NCI-H526 treated with DMSO at 0.1 percent for 48 hours (cell line): ENCODE measurements at places on chromosomes 16 and 17.

GRCh38 chr17:4808378-4808767 lies 1.4 kb downstream of the PLD2 start:
- DNase-seq: no peak

DNA sequence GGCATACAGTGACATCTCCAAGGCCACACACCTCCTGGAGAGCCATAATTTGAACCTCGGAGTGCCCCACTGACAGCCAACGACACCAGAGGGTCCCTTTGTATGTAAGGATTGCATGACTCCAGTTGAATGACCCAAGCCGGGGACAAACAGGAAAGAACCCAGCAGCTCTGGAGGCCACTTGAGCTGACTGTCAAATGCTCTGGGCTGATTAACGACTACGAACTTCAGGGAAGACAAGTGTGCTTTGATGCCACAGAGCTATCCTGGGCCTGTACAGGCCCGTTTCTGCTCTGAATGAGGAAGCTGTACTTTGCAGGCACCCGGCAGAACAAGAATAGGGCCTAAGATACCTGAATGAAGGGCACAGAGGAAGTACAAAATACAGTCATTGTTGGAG lies 404.6 kb downstream of the SLC39A11 start:
- DNase-seq: no peak

DNA sequence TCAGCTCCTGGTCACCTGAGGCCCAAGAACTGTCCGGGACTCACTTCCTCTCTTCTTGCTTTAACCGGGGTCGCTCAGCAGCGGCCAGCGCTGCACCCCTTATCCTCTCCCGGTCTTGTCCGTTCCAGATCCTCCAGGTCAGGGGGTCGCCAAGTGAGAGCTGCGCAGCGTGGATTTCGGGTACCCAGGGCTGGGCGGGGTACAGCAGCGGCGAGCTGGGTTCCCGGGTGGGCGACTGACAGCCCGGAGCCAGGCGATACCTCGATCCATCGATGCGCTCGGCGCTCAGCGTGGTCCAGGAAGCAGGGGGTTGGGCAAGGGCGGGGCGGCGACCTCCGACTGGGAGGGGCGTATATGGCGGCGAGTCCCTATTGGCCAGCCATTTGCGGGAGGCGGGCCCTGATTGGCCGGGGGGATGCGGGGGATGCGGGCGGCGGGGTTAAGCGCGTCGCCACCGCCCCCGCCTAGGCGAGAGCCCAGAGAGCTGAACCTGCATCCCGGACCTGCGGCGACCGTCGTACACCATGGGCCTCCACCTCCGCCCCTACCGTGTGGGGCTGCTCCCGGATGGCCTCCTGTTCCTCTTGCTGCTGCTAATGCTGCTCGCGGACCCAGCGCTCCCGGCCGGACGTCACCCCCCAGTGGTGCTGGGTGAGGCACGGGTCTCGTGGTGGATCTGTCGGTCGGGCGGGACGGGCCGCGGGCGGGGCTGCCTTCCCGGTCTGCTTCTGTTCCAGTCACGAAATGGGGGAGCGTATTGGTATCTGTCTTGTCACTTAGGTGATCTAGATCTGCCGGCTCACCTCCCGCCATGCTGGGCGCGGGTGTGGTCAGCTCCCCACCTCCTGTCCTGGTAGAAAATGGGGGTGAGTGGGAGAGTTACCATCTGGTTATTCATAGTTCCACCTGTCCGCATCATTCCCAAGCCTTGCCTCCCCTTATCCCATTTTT lies at the start of gene PLA2G15:
Gene PLA2G15 (plus strand): TSS at position 471 of the 951 bp plus-strand sequence. CDS start 54 bp downstream, at position 525.
- peak; percentile 66 for DNase-seq

GRCh38 chr17:76575570-76575969 lies 10.1 kb downstream of the ST6GALNAC2 start:
- DNase-seq: no peak

DNA sequence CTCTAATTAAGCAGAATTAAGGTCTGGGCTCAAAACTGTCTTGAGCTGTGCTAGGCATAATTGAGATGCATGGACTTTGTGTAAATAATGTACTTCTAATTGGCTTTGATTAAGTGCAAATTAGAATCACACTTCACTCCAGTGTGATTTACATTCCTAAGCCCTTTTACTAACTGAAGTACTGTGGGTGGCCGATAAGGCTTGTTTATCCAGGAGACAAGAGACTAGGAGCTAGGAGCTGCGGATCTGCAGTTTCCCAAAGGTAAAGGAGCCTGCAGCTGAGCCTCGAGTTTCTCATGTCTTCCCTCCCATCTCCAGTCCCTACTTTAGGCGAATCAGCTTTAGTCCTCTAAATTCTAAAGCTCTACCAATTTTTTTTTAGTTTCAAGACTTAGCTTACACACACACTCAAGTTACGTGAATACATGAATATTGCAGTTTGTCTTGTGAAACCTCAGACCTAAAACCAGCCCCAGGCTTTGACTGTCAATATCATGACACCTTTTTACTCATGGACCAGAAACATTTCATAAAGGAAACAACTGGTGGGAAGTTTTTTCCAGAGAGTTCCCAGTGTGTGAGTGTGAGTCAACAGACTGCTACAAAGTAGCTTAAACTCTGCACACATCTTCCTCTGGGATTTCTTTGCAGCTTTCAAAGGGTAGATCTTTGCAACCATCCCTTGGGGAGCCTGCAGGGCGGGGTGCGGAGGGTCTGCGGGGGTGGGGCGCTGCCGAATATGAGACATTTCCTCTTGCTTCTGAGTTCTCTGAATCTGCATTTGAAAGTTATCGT lies 113.9 kb upstream of the TBX2 start:
- no peak for DNase-seq

GRCh38 chr17:80198144-80198661 lies 21.9 kb downstream of the SGSH start:
- no peak for DNase-seq

GRCh38 chr16:88532434-88533241 lies 37.6 kb upstream of the ZC3H18 start:
- no peak for DNase-seq

GRCh38 chr17:77675816-77676215 lies 282.7 kb upstream of the TNRC6C start:
- no peak for DNase-seq

DNA sequence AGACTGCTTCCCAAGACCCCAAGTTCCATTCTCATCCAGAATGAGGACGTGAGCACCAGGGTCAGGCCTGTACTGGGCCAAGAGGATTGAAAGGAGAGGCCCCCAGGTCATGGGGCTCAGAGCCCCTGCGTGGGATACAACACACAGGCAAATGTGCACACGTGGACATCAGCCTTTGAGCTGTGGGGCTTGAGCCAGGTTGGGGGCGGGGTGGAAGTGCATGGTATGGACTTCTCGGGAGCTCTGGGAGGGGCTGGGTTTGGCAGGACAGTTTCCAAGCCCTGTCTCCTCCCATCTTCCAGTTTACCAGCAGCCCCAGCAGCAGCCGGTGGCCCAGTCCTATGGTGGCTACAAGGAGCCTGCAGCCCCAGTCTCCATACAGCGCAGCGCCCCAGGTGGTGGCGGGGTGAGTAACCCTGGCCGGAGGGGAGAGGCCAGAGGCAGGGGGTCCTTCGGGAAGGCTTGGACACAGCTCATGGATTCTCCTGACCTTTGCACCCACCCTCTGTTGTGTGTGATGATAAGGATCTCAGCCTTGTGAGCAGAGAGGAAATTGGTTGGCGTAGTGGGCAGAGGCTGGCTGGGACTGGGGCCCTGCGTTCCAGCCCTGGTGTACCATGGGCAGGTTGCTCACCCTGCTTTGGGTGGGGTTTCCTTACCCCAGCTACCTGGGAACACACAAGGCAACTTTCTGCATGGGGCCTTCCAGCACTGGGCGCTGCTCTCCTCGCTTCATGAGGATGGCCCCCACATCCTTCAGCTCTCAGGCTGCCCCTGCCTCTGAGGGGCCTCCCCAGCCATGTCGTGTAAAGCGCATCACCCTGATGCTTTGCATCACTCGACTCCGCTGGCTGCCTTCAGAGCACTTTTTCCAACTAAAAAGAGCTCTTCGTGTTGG lies 10.4 kb upstream of the LASP1NB start:
- DNase-seq: no peak

DNA sequence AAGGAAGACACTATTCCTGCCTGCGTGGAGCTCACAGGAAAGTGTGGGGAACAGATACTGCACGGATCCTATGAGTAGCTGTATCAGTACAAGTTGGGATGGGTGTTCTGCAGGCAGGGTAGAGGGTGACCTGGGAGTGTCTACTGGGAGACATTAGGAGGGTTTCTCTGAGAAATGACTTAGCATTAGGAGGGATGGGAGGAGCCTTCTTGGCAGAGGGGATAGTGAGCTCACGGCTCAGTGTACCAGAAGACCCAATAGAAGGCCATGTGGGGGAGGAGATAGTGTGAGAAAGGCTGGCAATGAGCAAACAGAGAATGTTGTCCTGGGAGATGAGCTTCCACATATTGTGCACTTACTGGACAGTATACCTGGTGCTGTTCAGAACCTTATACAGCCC lies 109.1 kb downstream of the MSI2 start:
- no peak for DNase-seq

DNA sequence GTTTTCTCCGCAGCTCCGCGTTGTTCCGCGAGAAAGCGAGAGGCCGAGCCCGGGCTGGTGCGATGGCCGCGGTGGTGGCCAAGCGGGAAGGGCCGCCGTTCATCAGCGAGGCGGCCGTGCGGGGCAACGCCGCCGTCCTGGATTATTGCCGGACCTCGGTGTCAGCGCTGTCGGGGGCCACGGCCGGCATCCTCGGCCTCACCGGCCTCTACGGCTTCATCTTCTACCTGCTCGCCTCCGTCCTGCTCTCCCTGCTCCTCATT lies 404 bp downstream of the EMC6 start:
- no peak for DNase-seq

GRCh38 chr16:3096362-3096761 lies 2.7 kb downstream of the ZSCAN10 start:
- DNase-seq: no peak

- no peak for DNase-seq
These were observed 1.2 kb upstream of the LAT start for GRCh38 chr16:28983644-28984043.

- no peak for DNase-seq
These were observed 188.1 kb downstream of the CCDC182 start for GRCh38 chr17:57556977-57557376.

DNA sequence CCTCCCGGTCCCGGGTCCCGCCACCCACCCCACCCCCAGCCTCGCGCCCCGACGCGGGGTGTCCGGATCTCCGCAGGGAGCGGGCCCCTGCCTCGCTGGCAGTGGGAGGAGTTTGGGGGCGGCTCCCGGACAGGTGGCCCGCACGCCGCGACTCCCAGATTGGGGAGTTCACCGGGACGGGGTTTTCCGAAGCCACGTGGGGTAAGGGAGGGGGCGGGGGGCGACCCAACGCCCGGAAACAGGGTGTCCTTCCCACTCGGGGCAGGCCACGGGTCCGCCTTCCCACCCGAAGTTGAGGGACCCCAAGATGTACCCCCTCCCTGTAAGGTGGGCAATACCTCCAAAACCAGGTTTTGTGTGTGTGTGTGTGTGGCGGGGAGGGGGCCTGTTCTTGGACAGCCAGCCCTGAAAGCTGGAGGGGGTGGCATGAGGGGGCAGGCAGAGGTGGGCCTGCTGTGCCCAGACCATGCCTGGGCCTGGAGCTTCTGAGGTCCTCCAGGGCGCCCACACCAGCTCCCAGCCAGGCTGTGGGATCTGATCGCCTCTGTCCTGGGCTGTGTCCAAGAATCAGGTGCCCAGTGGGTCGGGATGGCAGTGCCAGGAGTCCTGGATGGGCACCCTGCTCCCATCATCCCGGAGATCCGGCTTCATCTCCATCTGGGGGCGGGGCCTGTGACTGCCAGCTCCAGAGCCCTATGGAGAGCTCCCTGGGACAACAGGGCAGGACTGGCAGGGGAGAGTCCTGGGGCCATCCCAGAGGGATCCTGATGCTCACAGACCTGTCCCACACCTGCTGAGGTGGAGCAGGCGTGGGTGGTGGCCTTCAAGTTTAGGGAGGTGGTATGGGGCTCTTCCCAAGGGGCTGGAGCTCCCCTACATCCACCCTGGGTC lies 767 bp downstream of the SYNGR2 start:
- DNase-seq: peak; percentile 25

DNA sequence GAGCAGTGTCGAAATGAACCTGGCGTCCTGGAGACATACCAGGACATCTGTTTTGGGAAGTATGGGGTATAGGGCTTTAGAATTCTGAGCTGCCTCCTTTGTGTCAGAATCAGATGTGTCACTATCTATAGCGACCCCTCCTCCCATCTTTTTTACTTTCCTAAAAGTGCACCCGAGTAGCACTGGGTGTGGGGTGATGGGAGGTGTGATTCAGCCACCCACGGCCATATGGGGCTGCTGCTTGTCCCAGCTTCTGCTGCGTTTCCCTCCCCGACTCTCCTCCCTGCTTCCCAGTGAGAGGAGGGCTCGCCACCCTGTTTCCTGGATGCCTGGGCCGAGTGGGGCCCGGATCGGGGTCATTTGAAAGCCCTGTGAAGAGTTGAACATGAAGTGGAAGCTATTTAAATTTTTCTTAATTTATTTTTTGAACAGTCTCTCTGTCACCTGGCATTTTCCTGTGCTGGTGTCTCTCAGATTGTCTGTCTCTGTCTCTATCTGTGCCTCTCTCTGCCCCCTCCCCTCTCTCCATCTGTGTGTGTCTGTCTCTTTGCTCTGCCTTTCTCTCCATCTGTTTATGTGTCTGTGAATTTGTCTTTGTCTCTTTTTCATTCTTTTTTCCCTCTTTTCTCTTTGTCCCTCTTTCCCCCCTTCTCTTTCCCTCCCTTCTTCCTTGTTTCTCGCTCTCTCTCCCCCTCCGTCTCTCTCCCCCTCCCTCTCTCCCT lies 638.8 kb upstream of the EEF2KMT start:
- DNase-seq: no peak

- no peak for DNase-seq
These were observed 81.4 kb upstream of the DYNLRB2 start for GRCh38 chr16:80459331-80459777.

DNA sequence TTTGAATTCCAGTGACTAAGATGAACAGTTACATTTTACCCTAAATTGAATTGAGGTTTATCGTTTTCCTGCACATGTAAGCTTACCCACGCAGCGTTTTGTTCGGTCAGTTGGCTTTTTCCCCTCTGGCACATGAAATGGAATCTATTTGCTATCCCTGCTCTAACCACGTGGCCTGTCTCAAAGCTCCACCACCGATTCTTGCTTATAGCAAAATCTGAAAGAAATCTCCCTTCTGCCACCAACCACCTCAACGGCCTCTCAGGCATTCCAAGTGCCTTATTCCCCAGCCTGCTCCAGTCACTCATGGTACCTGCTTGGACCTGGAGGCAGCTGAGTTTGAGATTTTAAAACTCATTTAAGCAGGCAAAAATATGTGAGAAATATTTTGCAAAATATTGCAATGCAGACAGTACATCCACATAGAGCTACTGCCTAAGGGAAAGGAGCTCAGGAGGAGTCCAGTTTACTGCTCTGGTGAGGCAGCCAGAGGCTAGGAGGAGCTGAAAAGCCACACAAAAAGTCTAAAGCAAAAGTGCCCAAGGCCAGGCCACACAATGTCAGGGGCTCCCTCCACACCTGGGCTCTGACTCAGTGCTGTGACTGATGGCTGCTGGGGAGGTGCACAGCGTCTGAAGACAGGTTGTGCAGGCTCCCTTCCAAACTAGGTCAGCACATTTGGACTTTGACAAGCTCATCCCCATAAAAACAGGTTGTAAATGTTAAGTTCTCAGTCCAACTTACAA lies 26.4 kb downstream of the ARHGAP17 start:
- DNase-seq: no peak
